ENCODE measurements at places on chromosomes 5 and 9. TPM values are rescaled to one million over a fixed set of nuclear protein-coding genes. Genes with fewer than 3 reads are reported as not detected.

DNA sequence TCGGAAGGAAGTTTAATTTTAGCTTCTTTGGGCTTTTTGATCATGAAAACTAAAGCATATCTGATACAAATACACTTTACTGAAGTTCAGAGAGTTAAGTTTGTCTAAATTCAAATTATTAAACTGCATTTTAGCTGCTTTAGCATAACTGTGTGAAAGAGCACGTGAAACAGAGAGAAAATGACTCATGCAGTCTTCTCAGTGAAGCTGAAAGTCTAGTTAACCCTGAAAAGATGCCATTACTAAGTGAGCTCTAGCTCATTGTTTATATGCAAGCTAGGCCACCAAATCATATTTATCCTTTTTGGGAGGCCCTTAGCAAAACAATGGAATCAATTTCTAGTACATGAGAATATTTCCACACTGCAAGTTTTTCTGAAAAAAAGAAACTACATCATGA lies 27.6 kb downstream of the TPD52L3 start:
- no peak for DNase-seq

- no peak for DNase-seq
Observed at GRCh38 chr5:109328626-109329025, 81.1 kb downstream of the PJA2 start.

- peak; percentile 79 for DNase-seq
Observed at GRCh38 chr5:157464519-157465171, 4.6 kb downstream of the NIPAL4 start.

- DNase-seq = no peak
Observed at GRCh38 chr9:81191222-81191621, 498.1 kb downstream of the TLE1 start.

DNA sequence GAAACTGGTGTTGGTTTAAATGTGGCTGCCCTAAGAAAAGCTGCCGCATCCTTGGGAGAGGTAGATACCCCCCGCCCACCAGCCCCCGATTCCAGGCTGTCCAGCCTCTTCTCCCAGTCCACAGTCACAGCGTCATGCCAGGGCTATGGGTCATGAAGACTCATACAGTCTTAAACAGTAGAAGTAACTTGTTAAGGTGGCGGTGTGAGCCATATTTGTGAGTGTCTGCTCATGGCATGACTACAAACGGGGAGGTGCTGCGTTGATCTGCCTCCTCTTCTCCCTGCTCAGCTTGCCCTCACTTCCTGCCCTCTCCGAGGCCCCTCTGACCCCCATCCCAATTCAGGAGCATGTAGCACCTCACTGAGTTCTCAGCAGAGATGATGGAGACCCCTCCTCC lies 20.8 kb downstream of the FGD3 start:
- DNase-seq = no peak

PTPDC1 gene
- 3.6 TPM for total RNA-seq

CDKN2B-AS1 gene
- not detected for total RNA-seq

CETN3 gene
- 24.5 TPM for total RNA-seq

ENTPD8 gene
- total RNA-seq = not detected

Data from MG63 (cell line).